ENCODE measurements at places on chromosomes 11 and 22. TPM values are rescaled to one million over a fixed set of nuclear protein-coding genes. Genes with fewer than 3 reads are reported as not detected.

The FXYD6 gene
- 1.6 TPM for total RNA-seq

The CD6 gene
- 0.80 TPM for total RNA-seq

The OR6T1 gene
- total RNA-seq: not detected

The PATZ1 gene
- total RNA-seq: 6.2 TPM

The MUC5AC gene
- not detected for total RNA-seq

The MMP11 gene
- total RNA-seq: 1.7 TPM

The DPP3 gene
- 46.9 TPM for total RNA-seq

The COMMD9 gene
- 61.8 TPM for total RNA-seq

Data from esophagus mucosa (tissue), 1 donor.